Heart left ventricle (tissue), 16 donors: ENCODE measurements at places on chromosomes 7 and 10.

DNA sequence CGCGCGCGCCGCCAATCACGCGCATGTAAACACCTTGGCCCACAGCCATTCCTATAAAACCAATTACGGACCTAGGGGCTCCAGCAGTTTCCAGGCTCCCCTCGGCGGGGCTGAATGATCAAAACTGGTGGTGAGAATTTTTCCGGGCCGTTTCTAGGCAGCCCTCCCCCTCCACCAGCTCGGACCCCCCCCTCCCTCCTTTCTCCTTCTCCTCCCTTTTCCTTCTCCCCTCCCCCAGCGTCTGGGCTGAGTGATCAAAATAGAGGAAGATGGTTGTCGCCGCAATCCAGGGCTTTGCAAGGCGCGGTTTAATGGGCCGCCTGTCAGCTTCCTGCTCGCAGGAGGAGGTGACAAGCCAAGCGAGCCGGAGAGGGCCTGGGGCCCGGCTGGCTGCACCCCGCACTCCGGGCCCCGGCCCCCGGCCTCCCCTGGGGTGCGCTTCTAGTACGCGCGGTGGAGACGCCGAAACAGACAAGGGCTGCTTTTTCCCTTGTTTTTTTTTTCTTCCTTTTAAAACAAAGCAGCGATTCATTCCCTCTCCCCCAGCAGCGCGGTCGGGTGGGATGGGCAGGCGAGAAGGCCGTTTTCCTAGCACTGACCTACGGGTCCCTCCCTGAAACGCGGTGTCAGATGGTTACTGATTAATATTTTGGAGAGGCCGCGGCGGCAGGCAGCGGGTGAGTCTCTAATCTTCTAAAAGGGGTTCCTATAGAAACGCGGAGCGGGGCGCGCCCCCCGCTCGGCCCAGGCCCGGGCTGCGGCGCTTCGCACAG is 528 bp upstream of the TNRC18 start:
- no peaks in the 10 kb centered on the region for H3K36me3 ChIP-seq
- H3K4me1 ChIP-seq: peaks cover 33% of the 10 kb centered on the region
- H3K27me3 ChIP-seq: no peaks in the 10 kb centered on the region
- DNase-seq: peak; percentile 97

DNA sequence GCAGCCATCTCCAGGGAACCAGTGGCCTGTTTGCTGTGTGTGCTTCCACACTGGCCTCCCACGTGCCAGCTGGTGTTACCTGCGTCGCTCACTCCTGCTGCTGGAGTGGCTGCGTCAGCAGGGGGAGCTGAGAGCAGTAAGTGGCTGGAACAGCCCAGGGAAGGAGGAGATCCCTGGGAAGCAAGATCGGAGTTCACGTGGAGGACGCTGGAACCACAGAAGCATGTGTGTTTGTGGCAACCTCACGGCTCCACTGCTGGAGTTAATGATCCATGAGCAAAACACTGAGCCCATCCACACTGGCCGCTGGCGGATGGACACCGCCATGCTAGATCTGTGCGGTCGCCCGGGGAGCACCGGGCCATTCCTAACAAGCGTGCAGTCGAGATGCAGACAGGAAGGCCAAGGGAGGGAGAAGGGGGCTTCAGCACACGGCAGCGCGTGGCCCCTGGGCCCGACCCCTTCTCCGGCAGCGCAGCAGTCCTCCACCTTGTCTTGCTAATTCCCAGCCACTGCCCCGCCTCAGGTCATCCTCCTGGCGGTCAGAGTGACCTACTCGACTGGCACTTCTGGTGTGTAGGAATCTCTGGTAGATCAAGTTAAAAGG is 68.5 kb upstream of the EEPD1 start:
- no peak overlapping the region for H3K27ac ChIP-seq
- H3K27me3 ChIP-seq: no peaks in the 10 kb centered on the region
- H3K4me3 ChIP-seq: no peak overlapping the region

DNA sequence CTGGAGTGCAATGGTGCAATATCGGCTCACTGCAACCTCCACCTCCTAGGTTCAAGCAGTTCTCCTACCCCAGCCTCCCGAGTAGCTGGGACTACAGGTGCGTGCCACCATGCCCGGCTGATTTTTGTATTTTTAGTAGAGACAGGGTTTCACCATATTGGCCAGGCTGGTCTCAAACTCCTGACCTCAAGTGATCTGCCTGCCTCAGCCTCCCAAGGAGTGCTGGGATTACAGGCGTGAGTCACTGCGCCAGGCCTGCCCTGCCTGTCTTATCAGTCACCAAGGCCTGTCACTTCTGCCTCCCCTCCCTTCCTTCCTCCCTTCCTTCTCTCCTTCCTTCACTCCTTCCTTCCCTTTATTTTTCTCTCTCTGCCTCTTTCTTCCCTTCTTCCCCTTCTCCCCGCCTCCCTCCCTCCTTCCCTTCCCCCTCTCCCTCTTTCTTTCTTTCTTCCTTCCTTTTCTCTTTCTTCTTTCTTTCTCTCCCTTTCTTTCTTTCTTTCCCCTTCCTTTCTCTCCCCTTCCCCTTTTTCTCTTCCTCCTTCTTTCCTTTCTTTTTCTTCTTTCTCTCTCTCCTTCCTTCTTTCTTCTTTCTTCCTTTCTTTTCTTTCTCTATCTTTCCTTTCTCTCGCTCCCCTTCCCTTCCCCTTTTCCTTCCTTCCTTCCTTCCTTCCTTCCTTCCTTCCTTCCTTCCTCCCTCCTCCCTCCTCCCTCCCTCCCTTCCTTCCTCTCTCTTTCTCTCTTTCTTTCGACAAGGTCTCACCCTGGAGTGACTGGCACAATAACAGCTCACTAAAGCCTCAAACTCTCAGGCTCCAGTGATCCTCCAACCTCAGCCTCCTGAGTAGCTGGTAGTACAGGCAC is 3.1 kb upstream of the ST7 start:
- no peaks in the 10 kb centered on the region for H3K36me3 ChIP-seq
- H3K27ac ChIP-seq: peak overlapping the region; percentile 99
- DNase-seq: no peak

GRCh38 chr10:74400186-74400585 is 249.2 kb downstream of the ADK start:
- H3K4me1 ChIP-seq: no peaks in the 10 kb centered on the region
- H3K4me3 ChIP-seq: no peak overlapping the region
- no peaks in the 10 kb centered on the region for H3K36me3 ChIP-seq
- no peak overlapping the region for H3K27ac ChIP-seq
- H3K27me3 ChIP-seq: no peaks in the 10 kb centered on the region

DNA sequence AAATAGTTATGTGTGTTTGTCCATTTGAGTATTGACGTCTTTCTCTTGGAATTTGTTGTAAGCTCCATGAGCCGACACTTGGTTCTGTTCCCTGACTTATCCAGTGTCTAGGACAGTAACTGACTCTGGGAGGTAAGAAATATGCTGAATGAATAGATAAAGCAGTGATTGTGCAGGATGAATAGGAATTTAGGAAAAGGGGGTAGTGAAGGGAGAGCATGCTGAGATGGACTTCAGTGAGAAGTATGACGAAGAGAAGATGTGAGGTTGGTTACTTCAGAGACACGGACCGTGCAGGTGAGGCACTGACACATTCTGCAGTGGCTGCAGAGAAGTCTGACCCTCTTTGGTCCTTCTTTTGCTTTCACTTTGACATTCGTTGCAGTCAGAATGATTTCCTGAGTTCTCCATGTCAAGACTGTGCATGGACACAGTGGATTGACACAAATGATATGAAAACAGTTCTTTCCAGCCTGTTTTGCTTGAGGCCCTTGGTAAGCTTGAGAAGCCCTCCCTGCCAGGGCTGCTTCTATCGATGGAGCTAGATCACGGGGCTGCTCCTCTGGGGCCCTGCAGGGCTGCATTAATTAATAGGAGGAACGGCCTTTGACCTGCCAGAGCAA is 261.5 kb upstream of the SORCS1 start:
- H3K36me3 ChIP-seq: no peaks in the 10 kb centered on the region
- no peak overlapping the region for H3K27ac ChIP-seq
- DNase-seq: no peak

DNA sequence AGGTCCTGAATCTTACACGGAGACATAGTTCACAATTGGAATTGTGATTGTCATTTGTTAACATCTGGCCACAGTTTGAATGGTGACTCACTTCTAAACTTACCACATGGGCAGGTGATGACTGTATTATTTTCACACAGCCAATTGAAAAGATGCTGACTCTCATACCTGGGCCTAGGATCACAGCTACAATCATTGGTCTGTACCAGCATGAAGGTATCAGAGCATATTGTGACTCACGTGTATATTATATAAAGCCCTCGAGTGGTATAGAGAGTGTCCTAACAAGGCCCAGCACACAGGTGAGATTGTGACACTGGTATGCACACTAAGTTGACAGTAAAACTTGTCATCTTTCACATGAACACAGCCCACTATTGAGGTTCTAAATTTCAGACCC is 9.4 kb upstream of the ZNF107 start:
- H3K27me3 ChIP-seq: no peaks in the 10 kb centered on the region
- no peaks in the 10 kb centered on the region for H3K36me3 ChIP-seq
- DNase-seq: no peak

DNA sequence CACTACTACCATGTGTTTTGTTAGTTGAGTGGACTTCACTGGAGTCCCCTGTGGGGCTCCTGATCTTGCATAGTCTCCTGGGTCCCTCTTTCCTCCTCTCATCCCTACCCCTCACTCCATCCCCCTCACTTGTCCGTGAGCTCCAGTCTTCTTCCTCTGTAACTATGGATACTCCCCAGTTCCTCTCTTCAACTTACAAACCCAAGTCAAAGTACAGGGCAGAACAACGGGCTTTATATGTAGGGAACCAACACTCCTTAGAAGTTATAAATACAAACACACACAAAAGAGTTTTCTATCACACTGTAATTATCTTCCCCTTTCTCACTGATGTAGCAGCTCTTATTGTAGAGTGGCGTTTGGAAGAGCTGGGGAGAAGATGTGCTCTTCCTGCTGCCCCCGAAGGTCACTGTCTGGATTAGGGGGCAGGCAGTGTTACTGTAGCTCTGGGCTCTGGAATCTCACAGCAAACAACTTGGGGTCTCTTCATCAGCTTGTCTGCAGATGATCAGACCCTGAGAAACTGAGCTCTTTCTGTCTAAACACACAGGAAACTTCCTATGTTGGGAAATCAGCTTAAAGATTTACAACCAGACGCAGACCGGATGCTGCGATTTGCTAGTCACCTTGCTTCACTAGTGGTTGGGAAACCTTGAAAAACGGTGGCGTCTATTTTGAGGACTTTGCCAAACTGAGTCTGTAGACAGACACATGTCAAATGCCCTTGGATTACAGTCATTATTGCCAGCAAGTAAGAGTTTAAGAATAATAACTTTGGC is 13.6 kb downstream of the SNX10 start:
- peak overlapping the region; percentile 90 for H3K27ac ChIP-seq
- H3K4me1 ChIP-seq: no peaks in the 10 kb centered on the region
- no peaks in the 10 kb centered on the region for H3K27me3 ChIP-seq
- H3K4me3 ChIP-seq: no peak overlapping the region
- no peaks in the 10 kb centered on the region for H3K36me3 ChIP-seq
- no peak for DNase-seq

DNA sequence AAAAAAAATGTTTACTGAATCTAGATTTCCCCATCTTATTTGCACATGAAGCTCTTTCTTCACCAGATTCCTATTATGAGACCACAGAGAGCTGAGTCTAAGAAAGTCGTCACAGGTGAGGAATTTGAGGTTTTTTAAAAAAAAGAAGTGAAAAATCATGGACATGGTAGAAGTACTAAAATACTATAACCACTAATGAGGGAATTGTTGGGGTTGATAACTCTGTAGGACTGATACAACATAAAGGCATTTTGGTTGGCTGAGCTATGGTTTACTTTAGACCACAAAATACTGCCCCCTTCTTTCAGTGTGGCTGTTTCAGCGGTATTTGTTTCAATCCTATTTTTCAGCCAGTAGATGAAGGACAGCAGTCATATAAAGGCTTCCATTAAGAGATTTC is 1111.3 kb downstream of the TYW1 start:
- no peak overlapping the region for H3K27ac ChIP-seq
- H3K4me3 ChIP-seq: no peak overlapping the region
- no peaks in the 10 kb centered on the region for H3K36me3 ChIP-seq
- H3K4me1 ChIP-seq: no peaks in the 10 kb centered on the region
- H3K27me3 ChIP-seq: peaks cover 16% of the 10 kb centered on the region
